ENCODE measurements at places on chromosomes 3 and 15.

GRCh38 chr3:15495461-15496340 is 25.8 kb downstream of the COLQ start:
- no peak for DNase-seq

DNA sequence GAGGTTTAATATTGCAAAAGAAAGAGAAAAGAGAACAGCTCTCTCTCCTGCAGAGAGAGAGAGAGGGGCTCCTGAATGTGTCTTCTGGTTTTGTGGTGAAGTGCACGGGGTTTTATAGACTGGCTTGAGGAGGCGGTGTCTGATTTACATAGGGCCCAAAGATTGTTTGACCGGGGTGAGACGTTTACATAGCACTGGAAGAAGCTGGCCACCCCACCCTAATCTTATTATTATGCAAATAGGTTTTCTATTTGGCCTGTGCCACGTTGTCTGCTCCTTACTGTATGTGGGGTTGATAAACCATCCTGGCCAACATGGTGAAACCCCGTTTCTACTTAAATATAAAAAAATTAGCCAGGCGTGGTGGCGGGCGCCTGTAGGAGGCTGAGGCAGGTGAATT is 268.6 kb downstream of the SV2B start:
- no peak for DNase-seq

DNA sequence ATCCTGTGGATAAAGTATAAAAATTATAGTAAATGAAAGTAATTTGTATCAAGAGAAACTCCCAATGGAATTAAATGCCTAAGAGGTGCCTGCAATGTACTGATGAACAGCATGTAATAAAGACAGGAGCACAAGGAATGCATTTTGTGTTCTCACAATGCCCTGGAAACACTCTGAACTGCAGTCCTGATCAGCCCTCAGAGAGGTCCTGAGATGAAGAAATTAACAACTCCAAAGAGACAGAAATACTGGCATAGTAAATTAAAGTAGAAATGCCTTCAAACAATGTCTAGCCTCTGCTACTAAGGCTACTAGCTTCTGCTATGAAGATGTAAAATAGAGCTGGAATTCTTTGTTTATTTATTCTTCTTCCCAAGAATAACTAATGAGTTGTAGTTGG is 59.9 kb downstream of the CFAP20DC start:
- DNase-seq: no peak

- DNase-seq: no peak
These were observed 216.3 kb downstream of the CLSTN2 start for GRCh38 chr3:140151321-140151720.

DNA sequence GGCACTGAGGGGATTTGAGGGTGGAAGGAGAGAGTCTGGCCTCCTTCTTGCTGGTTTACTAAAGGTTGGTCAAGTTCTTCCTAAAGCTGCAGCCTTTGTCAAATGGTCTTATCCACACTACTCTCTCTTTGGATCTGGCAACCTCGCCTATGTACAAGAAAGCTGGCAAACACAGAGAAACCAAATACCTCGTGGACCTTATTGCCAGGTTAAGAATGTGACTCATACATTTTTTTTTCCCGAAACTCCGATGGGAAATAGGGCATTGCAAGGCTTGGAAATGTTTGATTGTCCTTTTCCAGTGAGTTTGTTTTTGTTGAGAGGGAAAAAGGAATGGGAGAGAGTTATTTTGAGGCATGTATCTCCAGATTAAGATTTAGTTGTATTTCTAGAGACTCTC is 13.9 kb downstream of the EOMES start:
- DNase-seq: no peak

DNA sequence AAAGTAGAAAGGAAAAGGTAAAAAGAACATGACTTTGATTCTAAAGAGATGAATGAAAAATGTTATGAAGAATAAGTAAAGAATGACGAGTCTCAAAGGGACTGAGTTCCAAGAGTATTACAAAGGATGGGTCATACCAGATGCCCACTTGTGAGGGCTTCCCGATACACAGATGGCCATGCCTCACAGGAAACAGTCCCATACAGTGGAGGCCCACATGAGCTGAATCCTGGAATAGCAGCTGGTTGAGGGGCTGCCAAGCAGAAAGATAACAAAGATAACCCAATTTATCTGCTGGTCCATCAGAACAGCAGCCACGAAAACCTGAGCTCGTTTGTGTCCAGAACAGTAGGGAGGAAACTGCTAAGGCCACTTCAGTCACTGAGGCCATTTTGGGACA is 3.7 kb downstream of the SSR3 start:
- no peak for DNase-seq
